Effector CD8-positive, alpha-beta T cell (primary cell): ENCODE measurements at places on chromosomes 4 and X.

GRCh38 chr4:53169695-53170617 lies 195.9 kb downstream of the SCFD2 start:
- no peak for DNase-seq

- DNase-seq: peak; percentile 6
Measured at GRCh38 chrX:10111364-10112148, 45.2 kb upstream of the CLCN4 start.

DNA sequence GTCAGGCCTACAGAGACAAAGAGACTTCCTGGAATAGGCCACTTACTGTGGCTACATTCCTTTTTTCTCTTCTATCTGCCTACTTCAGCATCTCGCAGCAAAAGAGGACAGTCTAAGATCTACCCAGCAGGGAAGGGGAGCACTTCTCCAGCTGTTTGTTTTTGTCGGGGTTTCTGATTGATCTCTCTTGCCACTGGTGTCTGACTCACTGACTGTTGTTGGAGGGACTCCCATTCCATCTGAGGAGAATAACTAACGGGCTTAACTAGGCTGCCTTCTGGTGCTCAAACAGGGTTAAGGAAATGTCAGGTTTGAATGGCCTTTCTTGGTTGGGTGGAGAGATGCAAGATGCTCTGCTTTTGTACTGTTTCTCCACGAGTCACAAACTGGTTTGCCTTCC lies 100.2 kb upstream of the TMEM164 start:
- DNase-seq: no peak

GRCh38 chrX:133437356-133437755 lies 22.1 kb upstream of the GPC4 start:
- no peak for DNase-seq

DNA sequence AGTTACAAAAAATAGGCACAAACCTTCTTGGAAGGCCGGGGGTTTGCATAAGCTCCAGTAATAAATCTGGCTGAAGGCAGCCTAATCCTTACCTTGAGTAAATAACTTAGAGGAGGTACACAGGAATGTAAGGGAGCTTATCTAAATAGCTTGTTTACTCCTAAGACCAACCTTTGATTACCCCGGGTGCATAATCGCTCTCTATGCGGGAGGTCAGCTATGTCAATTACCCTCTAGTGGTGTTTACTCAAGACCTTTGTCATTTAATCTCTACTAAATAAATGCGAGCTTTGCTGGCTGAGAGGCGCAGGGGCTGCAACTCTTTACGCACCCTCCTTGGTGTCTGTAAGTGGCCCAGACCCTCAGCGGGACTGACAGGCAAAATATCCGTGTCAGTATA lies 50.2 kb upstream of the MAP9 start:
- DNase-seq: no peak
